Mesendoderm (in vitro differentiated cells): ENCODE measurements at places on chromosomes 2 and 18.

GRCh38 chr18:38923126-38923525 lies 1357.5 kb upstream of the CELF4 start:
- DNase-seq = peak; percentile 90

DNA sequence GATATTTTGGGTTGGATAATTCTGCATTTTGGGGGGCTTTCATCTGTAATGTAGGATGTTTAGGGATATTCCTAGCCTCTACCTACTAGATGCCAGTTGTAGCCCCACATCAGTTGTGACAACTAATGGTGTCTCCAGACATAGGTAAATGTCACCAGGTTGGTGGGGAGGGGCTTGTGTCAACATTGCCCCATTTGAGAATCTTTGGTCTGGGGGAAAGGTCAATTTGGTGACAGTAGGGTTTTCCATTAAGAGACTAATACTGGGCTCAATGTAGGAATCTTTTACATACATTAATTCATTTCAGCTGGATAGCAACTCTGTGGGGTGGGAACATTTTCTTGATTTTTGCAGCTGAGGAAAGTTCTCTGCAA lies 6.6 kb upstream of the AFTPH start:
- no peak for DNase-seq

DNA sequence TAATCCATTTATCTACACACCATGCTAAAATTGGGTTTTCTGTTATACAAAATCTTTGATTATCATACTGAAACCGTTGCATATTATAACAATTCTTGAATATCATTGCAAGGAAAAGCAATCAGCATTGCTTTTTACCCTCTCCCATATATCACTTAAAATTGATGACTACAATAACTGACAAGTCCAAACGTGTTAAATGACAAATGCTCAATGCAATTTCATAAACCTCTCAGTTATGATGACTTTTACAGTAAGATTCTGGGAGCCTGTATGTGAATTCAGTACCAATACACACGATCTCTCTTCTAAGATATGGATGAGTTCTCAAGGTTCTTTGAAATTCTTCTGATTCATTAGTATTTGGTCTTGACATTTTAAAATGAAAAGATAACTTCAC lies 368.5 kb upstream of the TRIB2 start:
- no peak for DNase-seq

DNA sequence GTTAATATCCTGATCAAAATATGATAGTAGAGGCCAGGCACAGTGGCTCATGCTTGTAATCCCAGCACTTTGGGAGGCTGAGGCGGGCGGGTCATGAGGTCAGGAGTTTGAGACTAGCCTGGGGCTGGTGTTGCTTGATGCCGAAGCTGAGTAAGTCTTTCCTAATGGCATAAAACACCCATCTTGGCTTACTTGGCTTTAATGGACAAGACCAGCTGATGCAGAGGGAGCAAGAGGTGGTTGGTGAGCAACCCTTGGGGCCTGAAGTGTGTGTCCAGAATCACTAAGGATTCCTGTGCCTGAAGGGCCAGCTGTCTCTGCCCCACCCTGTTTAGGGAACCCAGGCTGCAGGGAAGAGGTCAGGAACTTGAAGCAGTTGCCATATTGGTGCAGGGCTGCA lies 217.2 kb downstream of the ARL4C start:
- DNase-seq = no peak

DNA sequence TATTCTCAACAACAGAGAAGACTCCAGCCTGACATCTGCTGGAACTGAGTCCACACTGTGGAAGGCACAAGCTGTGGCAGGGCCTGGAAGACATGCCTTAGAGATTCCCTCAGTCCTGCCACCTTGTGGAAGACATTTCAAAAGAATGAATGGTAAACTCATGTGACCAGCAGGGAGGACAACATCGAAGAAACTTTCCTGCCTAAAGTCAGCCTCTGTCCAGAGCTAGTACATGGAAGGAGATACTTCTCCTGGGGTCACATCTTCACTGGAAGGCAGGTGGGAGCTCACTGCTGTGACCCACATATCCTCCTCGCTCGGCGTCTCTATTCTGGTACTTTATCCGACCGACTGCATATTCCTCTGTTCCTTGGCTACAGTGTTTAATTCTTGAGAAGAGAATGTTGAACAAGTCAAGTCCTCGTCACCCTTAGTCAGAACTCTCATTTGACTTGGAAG lies 59.5 kb downstream of the PUM2 start:
- DNase-seq = peak; percentile 96

DNA sequence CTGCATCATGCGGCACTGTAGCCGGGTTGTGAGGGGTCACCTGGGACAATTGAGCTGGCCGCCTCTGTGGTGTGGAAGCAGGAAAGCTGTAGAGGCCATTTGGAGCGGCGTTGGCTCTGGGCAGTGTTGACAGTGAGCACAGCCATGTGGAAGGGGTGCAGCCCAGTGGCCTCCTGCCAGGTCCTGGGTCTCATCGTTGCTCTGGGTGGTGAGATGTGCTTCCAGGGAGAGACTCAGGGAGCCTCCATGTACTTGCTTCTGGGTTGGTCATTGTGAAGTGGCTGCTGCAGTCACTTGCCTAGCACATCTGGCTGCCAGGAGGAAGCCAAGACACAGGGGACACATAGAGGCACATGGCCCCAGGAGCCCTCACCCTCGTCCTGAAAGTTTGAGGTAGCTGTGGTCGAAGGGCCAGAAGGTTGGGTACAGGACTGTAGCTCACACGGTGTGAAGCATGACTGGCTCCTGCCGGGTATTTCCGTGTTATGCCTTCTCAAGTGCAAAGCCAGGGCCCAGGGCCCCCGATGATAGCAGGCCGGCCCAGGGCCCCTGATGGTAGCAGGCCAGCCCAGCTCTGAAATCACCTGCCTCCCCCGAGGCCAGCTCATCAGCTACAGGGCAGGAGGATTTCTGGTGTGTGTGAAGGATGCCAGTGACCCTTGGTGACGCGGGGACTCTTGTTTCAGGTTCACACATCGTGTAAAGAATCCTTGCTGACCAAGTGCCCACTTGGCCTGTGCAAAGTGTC lies 82.6 kb downstream of the DGKD start:
- DNase-seq = no peak
